Bronchial epithelial cell (primary cell): ENCODE measurements at places on chromosomes 4 and X.
A peak's percentile ranks its signal among the peaks of the same experiment; 100 is the strongest.

GRCh38 chrX:55709735-55710134 lies 7.8 kb upstream of the RRAGB start:
- DNase-seq = peak; percentile 4

GRCh38 chr4:184265546-184266351 lies 48.1 kb upstream of the ENPP6 start:
- DNase-seq = no peak

- peak; percentile 21 for DNase-seq
These were observed 348.5 kb downstream of the MID1IP1 start for GRCh38 chrX:39149761-39150160.

DNA sequence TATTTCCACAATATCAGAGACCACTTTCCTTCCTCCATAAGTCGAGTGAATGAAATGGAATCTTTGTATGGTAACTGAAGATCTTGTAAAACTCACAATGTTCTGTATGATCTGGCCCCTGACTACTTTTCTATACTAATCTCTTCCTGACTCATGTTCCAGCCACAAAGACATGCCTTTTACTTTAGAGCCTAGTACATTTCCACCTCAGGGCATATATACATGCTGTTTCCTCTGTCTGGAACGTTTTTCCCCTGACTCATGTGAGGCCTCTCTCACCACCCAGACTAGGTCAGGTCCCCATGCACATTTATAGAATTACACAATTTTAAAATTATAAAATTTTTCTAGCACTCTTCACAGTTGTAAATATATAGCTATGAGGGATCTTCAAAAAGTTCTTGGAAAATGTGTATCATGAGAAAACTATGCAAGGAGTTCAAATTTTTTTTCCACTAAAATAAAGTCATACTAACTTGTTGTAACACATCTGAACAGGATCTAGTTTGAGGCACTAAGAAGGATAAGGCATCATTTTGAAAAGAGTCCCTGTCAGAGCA lies 208.8 kb downstream of the SH2D1A start:
- peak; percentile 93 for DNase-seq

- no peak for DNase-seq
These were observed 79.2 kb downstream of the FBXL5 start for GRCh38 chr4:15575966-15576365.

- no peak for DNase-seq
These were observed 181.4 kb downstream of the DKK2 start for GRCh38 chr4:106854569-106855351.

DNA sequence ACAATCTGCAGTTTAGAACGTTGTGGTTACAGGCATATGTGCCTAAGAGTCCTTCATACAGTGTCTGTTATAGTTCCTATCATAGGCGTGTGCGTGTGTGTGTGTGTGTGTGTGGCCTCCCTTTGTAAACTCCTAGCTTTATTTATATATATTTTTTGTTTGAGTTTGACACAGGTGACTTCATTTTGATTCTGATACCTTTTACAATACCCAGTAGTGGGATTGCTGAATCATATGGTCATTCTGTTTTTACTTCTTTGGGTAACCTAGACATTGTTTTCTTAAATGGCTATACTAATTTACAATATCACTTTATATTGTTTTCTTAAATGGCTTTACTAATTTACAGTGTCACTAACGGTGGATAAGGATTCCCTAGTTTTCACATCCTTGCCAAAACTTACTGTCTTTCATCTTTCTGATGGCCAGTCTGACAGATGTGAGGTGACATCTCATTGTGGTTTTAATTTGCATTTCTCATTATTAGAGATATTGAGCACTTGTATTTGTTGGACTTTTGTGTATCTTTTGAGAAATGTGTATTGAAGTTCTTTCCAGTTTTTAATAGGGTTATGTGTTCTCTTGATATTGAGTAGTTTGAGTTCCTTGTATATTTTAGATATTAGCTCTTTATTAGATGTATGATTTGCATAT lies 211.1 kb upstream of the NUDT6 start:
- no peak for DNase-seq
